ENCODE measurements at places on chromosomes 4 and X.

DNA sequence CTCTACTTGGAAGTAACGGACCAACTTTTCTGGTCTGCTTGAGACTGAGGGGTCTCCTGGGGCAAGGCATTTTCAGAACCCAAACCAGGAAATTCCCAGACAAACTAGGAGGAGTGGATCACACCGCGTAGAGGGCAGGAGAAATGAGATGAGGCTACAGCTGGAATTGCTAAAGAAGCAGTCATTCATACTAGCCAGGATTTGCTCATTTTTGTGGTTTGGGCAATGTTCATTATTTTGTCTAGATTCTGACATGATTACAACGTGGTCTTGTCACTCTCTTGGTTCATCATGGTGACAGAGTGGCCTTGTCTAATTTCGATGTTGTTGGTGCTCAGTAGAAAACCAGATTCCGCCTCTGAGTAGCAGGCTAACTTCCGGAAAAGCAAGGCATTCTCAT is 63.2 kb downstream of the BANK1 start:
- no peak for DNase-seq

- DNase-seq, result no peak
Measured at GRCh38 chr4:143046454-143046853, 138.3 kb upstream of the USP38 start.

DNA sequence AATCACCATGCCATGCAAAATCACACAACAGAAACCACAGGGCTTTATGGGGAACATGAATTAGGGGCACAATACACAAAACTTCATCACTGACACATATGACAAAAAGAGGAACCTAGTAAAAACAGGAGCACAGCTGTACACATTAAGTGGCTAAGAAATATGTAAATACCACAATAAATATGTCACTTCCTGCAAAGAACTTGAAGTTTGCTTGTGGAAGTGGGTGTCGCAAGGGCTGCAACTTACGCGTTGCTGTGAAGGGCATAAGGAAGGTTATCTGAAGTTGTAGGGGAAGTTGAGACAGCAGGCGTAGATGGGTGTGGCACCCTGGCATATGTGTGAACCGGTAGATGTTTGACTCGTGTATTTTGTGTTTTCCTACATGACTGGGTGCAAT is 42.4 kb downstream of the CLCN4 start:
- no peak for DNase-seq

- no peak for DNase-seq
Measured at GRCh38 chr4:147964266-147964880, 232.5 kb downstream of the ARHGAP10 start.

- DNase-seq, result no peak
Measured at GRCh38 chr4:130573742-130574141, 1477.8 kb downstream of the C4orf33 start.

DNA sequence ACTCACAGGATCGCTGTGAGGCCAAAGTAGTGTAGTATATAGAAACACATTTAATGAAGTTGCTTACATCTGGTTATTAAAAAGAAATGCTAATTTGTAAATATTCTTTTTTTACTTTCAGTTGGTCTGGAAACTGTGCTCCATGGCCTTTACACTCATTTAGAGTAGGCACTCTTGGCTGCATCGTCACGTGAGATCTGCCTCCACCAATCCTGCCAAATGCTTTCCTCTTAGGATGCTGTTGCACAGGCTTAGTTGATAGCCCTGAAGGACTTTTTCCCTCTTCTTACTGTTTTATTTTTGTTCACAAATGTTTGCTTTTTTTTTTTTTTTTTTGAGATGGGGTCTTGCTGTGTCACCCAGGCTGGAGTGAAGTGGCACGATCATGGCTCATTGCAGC is 6.3 kb downstream of the CPE start:
- no peak for DNase-seq

GRCh38 chr4:153547520-153547919 is 81.4 kb downstream of the TMEM131L start:
- DNase-seq, result no peak

GRCh38 chr4:181698221-181698620 is 545.0 kb upstream of the TENM3 start:
- no peak for DNase-seq

DNA sequence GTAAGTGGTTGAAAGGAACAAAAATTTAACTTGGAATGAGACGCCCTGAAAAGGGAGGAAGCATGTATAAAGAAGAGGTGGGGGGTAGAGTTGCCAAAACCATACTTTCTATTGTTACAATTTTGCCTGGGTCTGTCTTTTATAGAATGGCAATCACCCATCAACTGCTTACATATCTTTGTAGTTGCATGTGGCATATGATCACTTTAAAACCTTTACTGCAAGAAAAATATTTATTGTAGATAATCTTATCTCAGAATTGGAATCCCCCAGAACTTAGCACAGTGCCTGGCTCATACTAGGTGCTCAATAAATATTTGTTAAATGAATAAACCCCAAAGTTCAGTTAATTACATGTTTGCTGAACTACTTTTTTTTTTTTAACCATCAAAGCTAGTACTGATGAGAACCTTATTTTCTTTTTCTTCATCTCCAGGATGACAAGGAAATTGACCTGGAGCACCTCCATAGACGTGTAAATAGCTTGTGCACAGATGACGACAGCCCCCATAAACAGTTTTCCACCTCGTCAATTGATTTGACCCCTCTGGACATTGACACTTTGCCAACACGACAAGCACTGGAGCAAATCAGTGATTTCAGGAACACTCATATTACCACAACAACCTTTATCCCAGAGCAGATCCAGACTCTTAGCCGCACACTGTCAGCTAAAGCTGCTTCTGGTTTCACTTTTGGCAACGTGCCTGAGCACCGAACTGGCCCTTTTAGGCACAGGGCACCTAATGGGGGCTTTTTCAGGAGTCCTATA is 56.7 kb upstream of the ATOH1 start:
- DNase-seq, result no peak

DNA sequence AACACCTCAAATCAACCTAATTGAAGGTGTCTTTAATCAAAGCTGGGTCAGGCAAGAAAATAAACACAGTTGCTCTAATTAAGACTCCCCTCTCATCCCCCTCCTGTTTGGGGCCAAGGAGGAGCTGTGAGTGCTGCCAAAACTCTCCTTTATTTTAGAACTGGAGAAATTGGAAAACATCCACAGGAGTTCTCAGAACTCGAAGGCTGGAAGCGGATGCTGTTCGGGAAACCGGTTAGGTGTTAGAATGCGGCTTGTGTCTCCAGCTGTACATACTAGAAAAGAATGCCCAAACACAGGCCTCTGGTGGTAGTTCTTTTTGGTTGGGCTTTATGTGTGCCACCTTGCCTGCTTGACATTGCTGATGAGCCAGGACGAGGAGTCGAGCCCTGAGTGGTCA is 118.2 kb downstream of the GPR143 start:
- no peak for DNase-seq

DNA sequence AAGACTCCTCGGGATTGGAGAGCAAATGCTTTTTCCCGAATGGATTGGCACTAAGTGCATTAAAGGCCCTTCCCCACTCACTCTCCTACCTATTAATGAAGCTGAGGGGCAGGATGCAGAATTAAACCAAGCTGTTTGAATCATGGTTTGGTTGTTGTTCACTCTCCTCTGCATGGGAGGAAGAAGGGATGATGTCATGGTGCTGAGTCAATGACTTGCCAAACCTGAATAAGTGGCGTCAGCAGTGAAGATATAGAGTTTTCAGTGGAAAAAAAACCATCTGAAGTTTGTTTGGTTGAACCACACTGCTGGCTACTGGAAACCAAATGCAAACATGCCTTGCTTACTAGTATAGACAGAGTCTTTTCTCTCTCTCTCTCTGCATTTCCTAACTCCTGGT is 19.8 kb upstream of the ZXDA start:
- DNase-seq, result no peak

GRCh38 chrX:45324941-45325340 is 124.3 kb upstream of the DIPK2B start:
- DNase-seq, result no peak

DNA sequence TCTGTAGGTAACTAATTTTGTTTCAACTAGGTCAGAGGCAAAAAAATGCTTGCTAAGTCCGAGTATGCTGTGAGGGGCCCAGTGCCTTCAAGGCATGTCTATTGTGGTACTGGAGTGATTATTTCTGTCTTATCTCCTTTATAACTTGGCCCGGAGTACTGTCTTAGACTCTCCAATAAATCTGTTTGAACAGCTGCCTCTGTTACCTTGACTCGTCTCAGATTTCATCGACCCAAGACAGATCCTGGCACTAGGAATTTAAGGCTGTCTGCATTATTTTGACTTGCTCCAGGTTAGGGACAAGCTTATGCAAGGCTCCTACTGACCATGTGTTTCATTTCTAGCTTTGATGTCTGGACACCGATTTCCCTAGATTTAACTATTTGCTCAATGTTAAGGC is 41.1 kb upstream of the NKAP start:
- no peak for DNase-seq

- DNase-seq, result no peak
Measured at GRCh38 chrX:68506649-68507048, 7.8 kb downstream of the YIPF6 start.

DNA sequence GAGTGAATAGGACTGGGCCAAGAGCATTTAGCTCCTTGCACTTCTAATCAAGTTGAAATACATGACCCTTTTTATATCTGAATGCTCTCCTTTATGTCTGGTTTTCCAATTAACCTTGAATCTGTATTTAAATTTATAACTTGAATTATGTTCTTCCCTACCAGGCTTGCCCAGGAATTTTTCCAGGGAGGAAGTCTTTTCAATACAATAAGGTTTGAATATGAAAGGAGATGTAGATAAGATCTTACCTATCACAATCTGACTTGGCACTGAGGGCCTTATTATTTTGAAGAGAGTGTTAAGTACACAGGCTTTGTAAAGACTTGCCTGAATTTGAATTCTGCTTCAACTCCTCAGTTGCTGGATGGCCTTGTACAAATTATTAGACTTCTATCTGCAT is 555.7 kb downstream of the PCDH7 start:
- DNase-seq, result no peak

DNA sequence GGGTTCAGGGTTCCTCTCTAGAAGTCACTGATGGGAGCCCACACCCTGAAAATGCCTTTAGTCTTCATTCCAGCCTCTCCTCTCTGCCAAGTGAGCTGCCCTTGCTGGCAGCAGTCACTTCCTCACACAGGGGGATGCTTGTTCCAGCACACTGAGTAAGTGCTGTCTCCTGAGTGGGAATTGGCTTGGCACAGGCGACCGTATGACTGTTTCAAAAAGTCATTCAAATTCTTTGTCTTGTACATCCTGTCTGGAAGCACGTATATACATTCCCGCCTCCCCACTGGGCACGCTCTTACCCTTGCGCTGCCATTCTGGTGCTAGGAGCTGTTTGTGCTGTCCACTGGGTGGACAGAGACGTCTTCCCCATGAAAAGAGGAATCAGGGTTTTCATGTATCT is 40.2 kb upstream of the CD99 start:
- DNase-seq, result no peak

DNA sequence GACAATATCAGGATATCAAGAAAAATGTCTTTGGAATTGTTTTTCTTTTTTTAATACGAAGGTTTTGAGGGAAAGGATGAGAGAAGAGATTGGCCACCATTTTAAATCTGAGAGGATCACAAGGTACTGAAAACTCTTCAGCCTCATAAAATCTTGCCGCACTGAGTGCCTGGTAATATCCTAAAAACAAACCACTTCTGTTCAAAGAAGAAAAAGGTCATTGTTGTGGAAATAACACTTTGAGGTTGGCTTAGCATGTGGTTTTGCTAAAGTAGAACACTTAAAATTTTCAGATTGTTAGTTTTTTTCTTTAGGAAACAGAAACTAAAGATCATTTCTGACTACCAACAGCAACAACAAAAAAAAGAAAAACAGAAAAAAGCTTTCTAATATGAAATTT is 1.0 kb upstream of the CLDN22 start:
- DNase-seq, result no peak

DNA sequence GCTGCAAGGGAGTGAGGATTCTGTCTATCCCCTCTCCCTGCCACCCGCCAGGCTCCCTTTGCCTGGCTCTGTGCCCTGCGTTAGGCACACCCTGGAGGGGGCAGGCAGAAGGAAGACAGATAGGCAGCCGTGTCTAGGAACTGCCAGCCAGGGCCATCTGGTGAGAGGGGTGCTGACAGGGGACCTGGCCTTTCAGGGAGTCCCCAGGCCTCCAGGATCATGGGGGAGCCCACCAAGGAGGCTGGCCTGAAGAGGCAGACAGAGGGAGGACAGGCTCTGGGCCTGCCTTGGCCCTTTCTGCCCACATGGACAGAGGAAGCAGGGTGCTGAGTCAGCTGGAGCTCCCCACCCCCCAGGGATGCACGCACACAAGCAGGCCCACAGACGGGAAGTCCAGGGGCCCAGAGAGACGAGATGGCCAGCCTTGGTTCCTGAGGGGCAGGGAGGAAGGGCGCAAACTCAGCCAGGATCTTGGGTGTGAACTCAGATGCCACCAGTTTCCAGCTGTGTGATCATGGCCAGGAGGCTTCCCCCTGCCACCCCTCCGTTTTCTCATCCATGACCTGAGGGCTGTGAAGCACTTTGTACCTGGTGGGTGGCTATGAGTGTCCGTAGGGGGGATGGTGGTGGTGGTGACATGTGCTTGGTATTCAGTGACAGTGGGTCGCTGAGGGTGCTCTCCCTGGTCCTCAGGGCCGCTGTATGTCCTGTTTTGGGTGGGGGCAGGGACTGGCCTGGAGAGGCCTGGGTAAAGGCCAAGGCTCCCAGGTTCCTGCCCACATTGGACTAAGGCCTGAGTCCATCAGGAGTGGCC is 1.8 kb downstream of the SH3BP2 start:
- DNase-seq, result no peak

- no peak for DNase-seq
Measured at GRCh38 chr4:188214861-188215260, 75.6 kb downstream of the TRIML1 start.

- no peak for DNase-seq
Measured at GRCh38 chr4:25915353-25915705, 1.3 kb downstream of the SMIM20 start.

- no peak for DNase-seq
Measured at GRCh38 chr4:40916218-40916555, 166.4 kb downstream of the NSUN7 start.

DNA sequence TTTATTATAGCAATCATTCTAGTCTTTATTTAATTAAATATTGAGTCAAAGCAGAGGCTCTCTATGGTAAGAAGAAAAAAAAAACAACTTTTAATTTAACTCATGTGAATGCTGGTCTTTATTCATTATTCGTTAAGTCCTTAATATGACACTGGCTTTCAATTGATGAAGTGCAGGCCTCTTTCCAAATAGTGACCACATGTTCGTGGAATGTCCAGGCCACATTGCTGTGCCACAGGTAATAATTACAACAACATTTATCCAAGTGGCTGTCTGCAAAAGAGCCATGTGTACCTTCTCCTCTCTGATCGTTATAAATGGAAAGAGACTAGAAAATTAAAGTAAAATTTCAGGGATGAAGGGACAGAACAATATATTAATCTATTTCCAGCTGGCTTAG is 220.1 kb upstream of the PABPC4L start:
- DNase-seq, result no peak

All from stimulated activated CD8-positive, alpha-beta memory T cell treated with anti-CD3 and anti-CD28 coated beads, Interleukin-15, amount 100 ng/mL, for 24 hours (primary cell).